G401 (cell line): ENCODE measurements at places on chromosomes 16 and 17. TPM values are rescaled to one million over a fixed set of nuclear protein-coding genes. Genes with fewer than 3 reads are reported as not detected.

GPR179 gene
- total RNA-seq, result not detected in 2 replicates

NPIPB6 gene
- 1.4 TPM in 1 of 2 replicates, not detected in the other for total RNA-seq

KRTAP2-3 gene
- total RNA-seq, result not detected in 2 replicates

GRCh38 chr16:79360267-79360666 is 240.3 kb downstream of the MAF start:
- no peak for DNase-seq

DNA sequence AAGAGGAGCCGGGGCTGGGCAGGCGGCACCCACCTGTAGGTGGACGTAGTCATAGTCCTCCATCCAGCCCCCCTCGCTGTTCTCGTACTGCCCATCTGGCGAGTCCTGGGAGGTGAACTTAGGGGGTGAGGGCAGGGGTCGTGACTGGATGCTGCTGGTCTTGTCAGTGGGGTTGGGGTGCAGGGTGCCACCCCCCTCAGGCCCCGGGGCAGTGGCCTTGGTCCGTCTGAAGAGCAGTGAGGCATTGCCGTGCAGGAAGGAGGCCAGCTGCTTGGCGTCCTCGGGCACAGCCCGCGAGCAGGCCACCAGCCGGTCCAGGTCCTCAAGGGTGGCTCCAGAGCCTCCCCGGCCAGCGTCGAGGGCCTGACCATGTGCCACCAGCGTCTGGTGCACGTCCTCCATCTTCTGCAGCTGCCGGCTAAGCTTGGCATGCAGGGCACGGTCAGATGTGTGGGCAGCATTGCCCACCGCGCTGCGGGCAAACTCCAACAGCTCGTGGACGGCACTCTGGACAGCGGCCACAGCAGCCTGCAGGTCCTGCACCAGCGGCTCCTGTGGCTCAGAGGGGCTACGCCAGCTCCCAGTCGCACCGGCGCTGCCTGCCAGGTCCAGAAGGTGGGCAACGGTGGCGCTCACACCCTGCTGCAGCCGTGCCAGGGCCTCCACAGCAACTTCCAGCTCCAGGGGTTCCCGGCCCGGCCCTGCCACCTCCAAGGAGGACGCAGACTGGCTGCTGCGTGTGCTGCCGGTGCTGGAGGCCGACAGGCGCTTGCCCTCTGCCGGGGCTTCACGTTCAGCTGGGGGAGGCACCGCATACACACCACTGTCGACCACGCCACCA is 16.3 kb downstream of the CTRB1 start:
- DNase-seq, result no peak

DNA sequence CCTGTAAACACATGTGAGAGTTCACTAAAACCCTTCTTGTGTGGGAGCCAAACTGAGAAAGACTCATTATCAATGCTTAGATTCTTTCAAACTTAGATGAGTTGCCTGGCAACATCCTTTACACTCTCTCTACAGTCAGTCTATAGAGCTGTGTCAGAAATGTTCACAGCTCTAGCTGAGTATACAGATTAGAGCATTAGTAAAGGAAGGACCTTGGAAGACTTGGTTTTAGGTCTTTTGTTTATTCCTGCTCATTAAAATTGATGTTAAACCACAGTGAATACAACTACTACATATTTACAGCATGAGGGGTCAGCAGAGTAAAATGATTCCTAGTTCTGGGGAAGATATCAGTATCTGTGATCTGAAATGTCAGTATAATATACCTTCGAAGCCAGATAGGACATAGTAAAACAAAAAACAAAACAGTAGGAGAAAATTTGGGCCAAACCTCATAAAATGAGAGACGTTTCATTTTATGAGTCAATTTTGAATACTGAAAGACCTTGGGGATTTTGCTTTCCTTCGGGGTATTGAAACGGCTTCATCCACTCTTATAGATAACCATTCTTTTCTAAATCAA is 186.0 kb downstream of the TANC2 start:
- no peak for DNase-seq

DNA sequence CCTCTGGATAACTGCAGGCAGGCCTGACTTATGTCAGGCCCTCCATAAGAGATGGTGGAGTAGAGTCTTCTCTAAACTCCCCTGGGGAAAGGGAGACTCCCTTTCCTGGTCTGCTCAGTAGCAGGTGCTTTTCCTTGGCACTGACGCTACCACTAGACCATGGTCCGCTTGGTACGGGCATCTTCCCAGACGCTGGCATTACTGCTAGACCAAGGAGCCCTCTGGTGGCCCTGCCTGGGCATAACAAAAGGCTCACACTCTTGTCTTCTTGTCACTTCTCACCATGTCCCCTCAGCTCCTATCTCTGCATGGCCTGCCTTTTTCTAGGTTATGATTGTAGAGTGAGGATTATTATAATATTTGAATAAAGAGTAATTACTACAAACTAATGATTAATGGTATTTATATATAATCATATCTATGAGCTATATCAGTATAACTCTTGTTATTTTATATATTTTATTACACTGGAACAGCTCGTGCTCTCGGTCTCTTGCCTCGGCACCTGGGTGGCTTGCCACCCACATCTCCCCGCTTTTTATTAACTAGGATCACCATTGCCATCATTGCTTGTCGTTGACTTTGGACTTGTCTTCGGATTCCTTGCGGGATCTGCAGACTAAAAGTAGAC is 59.8 kb upstream of the ARL4D start:
- peak; percentile 92 for DNase-seq

GRCh38 chr16:10250137-10250828 is 68.1 kb upstream of the GRIN2A start:
- peak; percentile 25 for DNase-seq

DNA sequence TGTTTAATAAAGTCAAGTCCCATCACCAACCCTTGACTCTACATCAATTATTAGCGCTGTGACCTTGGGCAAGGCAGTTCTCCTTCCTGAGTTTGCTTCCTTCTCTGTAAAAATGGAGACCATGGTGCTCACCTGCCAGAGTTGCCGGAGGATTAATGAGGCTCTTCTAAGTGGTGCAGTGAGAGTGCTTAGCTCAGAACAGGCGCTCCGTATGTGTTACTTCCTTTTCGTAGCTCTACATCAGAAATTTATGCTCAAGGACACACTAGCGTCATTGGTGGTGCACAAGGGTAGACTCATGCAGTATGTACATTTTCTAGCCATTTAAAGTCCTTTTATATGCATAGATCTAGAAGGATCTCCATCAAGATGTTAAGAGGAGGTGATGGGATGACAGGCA is 17.4 kb upstream of the CMIP start:
- no peak for DNase-seq

DNA sequence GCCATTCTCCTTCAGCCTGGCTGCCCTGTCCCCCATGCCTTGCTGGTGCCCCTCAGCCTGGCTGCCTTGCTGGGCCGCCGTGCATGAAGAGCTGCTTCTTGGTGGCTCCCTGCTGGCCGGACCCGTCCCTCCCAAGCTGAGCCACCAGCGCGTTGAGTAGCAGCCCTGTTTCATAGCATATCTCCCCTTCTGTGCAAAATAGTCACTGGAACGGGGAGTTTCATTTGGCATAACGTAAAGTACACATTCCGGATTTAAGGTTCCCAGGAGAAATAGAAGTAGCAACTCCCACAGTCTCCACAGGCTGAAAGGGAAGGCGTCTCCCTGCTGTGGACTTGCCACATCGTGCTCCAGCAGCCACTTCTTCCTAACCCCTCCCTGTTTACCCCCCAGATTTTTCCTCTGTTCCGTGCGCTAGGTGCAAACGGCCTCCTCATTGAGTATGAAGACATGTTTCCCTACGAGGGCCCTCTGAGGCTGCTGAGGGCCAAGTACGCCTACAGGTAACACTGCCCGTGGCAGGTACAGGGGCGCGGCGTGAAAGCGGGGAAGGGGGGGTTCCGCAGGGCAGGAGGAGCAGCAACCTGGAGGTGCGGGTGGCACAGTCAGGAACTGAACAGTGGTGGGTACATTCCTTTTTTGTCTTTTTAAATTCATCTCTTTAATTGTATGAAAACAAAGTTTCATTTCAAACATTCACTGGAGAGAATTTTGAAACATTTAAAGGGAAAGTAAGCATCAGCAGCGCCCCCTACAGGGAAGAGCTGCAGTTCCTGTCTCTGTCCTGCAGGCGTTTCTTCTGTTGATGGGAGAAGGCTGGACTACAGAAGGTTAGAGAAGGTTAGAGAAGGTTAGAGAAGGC is 5.8 kb upstream of the OGFOD3 start:
- DNase-seq, result peak; percentile 20

DNA sequence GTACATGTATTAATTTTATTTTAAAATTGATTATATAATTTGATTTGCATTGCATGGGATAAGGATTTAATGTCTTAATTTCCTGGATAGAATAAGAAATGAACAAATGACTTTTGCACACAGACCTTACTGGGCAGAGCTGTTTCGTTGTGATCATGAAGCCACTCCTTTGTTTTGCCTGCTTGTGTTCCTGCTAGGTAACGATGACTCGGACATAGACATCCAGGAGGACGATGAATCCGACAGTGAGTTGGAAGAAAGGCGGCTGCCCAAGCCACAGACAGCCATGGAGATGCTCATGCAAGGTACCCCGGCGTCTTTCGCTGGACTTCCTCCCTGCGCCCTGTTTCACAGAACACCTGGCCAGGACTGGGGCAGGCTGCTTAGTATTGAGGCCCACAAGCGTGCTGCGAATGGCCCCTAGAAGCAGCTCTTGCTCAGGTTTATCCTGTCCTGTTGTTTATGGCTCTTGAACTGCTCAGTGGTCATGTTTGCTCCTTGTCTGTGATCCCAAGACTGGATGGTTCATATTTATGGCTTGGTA is 29.6 kb downstream of the CLUAP1 start:
- no peak for DNase-seq

DNA sequence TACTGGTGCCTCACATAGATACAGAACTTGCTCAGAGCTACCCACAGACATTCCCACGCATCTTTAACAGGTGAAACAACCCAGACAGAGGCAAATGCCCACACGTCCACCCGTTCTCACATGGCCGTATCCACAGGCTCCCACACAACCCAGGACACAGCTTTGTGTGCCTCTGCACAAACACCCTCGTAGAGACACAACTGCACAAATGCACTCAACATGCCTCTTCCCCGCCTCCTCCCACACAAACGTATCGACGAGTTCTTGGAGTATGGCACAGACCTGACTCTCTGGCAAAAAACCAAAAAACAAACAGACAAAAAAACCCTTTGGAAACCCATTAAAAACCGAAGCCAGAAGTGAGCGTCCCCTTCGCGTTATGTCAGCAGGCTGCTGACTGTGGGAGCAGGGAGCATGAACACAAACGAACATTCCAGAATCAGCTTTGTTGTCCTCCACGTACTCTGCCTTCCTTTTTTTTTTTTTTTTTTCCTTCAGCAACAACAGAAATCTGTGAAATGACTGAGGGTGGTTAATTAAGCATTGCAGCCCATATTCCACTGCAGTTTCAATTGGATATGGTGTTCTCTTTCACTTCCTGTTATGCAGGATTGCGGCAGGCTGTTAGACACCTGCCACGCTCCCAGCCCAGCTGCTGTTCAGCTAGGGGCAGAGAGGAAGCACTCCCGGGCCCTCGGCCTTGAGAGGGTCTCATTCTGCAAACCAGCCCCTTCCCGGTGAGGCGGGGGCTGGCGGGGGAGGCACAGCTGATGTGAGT is 313.7 kb downstream of the MAF start:
- DNase-seq, result peak; percentile 45

DNA sequence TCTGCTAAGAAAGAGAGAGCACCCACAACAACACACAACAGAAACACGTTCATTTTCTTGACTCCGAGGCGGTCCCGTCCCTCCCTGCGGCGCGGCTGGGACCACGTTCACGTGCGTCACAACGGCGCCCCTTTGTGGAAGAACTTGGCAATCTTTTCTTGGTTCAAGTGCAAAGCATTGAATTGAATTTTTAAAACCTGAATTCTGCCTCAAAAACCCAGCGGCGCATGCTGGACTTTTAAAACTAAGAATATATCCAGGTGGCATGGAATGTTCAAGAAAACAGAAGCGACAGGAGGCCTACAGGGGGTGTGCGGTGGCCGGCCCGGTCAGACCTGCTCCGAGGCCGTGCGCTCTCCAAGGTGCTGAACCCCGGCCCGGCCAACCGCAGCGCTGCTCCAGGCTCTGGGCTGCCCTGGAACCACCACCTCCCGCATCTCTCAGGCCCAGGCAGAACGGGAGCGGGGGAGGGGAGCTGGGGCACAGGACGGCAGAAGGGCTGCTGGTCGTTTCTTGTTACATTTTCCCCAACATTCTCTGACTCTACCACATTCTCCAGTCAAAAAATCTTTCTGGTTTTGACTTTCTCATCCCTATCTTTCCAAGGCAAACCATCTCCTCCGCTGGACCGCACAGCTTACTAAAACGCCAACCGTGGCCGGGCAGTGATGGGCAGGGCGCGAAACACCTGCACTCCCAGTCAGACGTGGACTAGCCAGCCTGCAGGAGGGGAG is 3.4 kb upstream of the HEXD start:
- peak; percentile 65 for DNase-seq

- peak; percentile 93 for DNase-seq
Measured at GRCh38 chr16:30395155-30395991, at the start of gene ZNF48. Gene ZNF48, plus strand, starts transcription at chr16:30395420. Its CDS starts 375 bp downstream, at chr16:30395795.

DNA sequence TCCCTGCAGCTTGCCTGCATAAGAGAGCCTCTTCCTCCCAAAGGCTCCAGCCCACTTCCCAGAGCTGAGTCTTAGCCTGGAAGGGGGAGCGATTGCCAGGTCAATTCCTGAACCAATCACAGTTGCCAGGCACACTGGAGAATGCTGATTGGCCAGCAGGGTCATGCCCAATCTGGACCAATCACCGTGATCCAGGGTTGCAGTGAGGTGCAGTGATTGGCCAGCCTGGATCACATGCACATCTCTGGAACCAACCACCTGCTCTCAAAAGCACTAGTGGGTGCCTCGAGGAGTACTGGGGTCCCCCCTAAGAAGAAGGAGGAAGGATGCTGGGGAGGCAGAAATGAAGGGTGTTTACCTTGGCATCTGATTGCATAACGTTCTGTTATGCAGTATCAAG is 18.4 kb downstream of the NAGPA start:
- DNase-seq, result no peak

- no peak for DNase-seq
Measured at GRCh38 chr17:16301963-16302855, 51.1 kb downstream of the CENPV start.

GRCh38 chr17:66448026-66448639 is 145.7 kb downstream of the PRKCA start:
- no peak for DNase-seq

GRCh38 chr16:74874123-74874522 is 99.5 kb upstream of the FA2H start:
- peak; percentile 44 for DNase-seq

DNA sequence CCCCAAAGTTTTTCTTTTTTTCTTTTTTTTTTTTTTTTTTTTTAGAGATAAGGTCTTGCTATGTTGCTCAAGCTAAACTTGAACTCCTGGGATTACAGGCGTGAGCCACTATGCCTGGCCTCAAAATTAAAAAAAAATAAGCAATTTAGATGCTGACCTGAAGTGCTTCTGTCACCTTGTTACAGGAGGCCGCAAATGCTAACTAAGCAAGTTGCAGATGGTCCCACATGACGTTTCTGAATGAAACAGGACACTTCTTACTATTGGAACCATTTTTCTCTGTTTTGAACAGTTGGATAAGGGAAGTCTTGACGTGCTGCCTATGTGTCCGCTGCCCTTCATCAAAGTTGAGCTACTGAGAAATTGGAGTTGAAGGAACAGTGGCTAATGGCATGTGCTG is 8.8 kb downstream of the ANKRD40CL start:
- no peak for DNase-seq
